T1000 (cell line): ENCODE measurements at places on chromosomes 12 and 14.

DNA sequence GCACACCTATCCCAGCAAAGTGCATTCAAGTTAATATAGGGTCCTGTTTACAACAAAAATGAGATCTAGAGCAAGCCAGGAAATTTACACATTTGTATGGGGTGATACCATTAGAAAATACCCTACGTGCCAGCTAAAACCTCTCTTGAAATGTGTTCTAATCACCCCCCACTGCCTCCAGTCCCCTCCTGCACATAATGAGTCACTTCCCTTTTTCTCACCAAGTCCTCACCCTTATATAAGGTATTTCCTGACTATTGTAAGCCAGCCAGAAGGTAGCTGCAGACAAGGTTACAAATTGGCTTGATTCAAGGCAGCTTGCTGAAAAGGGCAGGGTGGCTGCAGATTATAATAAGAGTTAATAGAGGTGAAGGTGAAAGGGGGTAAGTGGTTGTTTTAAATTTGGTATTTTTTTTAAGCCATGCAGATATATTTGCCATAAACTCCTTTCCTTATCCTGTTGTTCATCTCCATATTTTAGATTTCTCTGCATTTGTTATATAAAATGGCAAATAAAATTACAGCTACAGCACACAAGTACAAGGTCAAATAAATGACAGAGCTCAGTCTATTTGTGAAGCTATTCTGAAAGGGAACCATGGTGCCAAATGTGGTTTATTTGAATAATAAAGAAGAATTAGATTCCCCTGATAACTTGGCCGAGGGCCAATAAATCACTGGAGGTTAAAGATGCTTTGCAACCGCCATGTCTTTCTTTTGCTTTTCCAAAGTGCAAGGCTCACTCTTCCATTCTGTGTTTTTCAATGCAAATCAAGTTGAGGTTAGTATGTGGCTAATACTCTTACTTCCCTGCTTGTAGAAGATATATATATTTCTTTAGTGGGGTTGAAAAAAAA, 385.9 kb downstream of the EGLN3 start:
- no peak for DNase-seq

DNA sequence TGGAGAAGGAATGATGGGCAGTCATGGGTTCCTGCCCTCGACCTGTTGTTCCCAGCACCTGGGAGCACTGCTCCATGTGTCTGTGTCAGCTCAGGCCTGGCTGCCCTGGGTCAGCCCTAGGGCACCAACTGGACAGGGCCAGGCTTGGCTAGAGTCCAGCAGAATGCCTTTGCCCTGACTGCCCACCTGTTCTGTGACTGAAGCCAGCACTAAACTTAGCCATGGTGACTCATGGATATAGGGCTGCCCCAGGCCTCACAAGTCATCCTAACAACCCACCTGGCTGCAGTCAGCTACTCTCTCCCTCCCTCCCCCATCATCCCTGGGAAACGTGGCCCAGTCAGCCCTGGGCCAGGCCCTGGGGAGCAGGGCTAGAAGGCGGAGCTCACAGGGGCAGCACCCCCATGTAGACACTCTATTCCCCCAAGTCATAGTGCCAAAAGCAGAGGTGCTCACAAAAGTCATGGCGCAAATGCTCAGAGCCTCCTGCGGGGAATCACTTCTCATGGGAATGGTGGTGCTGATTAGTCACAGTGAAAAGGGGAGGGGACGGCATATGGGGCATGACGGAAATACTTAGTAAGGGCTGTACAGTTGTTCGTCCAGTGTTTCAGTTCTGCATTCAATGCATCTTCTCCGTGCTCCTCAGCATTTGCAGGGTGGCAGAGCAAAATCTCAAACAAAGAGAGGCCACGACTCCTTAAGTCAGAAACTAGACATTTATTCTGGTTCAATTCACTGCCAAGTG, 52.0 kb upstream of the NTF3 start:
- no peak for DNase-seq

GRCh38 chr14:21913759-21914158, 240.1 kb upstream of the OR4E1 start:
- DNase-seq: no peak

GRCh38 chr14:95695913-95696312, 9.7 kb downstream of the TCL1B start:
- DNase-seq: no peak

DNA sequence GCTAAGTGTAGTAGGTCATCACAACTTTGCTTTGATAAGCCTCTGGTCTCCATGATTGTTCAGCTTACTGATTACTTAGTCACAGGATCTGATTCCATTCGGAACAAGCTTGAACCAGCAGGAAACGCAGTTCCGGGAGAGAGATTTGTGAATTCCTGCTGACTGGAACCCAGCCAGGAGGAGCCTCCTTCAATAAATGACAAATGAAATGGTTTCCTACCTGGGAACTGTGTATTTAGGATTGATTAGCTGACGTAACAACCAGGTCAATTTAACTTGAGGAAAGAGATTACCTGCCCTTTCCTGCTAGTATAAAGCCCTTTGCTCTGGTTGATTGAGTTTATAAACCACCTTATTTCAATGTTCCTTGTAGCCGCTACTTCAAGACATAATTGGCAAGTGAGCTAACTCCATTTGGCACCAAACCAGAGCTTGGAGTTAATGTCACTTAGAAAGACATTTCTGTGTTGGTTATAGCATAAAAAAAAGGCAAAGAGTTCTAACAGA, 35.1 kb upstream of the KCNH3 start:
- peak; percentile 84 for DNase-seq

DNA sequence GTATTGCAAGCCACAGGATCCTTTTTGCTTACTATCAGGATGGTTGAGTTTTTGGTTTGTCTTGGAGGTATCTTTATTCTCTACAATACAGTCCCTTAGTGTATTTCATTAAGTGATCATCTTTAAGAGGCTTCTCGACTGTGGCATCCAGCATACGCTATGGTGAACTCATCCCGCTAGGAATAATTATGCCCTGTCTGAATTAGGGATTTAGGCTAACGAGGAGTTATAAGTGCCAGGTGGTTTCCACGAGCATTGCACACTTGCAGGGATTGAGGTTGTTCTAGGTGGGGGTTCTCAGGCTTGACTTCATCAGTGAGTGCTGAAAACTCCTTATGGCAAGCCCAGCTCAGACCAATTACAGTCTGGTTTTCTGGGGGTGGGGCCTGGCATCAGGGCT, 37.2 kb upstream of the RBM19 start:
- DNase-seq: no peak

- no peak for DNase-seq
These were observed 1.2 kb downstream of the TMEM120B start for GRCh38 chr12:121713793-121714192.

- DNase-seq: no peak
These were observed 445.9 kb upstream of the RGS6 start for GRCh38 chr14:71486279-71486678.

DNA sequence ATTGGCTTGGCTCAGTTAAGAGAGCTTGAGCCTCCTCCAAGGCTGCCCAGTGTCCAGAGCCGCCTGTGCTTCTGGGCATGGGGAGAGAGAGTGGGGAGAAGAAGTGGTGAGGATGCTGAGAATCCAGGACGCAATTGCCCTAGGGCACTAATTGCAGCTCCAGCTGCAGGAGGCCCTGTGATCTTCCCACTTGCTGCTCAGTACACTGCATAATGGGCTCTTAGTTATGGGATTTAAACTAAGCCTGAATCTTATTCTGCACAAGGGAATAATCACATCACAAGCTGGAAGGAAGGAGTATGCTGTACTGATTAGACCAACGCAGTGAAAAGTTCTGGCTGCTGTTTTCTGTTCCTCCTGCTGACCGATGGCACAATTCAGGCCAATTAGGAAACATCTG, 101.0 kb upstream of the PRMT8 start:
- no peak for DNase-seq

DNA sequence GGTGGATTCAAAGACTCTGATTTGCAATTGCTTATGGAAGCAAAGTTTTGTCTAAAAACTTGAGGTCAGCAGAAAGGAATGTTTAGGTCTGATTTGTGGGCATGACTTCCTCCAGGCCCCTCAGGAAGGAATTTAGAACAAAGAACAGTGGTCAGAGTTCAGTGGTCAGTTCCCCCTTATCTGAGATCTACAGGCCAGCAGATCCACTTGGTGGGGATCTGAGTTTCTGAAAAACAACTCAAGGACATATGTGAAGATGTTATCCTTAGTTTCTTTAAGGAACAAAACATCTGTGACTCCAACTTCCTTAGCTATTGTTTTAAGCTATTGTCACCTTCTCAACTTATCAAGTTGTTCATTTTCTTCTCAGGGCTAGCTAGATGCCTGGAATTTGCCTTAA, 28.0 kb upstream of the NAA30 start:
- no peak for DNase-seq

DNA sequence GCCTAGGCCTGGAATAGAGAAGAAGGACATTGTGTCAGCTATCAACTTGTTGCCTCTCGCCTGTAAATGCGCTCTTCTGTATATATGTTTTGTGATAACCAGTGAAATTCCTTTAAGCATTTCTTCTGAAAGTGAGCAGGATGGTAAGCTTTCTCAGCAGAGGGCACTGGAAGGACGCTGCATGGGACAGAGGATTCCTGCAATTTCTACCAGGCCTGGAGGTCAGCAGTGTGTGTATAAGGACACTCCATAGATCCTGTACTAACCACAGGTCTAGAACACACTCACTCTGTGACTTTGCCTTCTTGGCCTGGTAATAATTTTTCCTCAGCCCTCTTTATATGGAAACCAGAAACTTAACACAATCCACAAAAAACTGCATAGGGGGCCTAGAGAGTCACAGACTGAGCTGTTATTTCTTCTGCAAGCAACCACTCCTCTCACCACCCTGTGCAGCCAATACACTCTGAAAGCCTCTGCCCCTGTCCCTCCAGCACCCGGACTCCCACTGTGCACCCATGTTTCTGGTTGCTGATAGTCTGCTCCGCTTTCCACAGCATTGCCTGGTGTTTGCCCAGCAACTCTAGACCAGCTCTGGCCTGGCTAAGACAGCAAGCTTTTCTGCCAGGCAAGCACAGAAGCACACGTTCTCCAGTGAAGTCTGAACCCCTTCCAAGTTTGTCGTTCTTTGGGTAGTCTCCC, 94.0 kb upstream of the RMST start:
- no peak for DNase-seq

DNA sequence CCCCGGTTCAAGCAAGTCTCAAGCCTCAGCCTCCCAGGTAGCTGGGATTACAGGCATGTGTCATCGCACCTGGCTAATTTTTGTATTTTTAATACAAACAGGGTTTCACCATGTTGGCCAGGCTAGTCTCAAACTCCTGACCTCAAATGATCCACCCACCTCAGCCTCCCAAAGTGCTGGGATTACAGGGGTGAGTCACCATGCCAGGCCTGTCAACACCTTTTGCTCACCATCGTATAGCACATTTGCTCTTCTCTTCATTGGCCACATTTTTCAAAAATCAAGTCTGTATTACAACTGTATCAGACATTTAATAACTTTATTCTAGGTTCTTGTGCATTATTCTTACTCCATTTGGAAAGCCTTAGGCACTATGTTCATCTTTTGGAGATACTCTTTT, 50.3 kb downstream of the BCAT1 start:
- no peak for DNase-seq
